ENCODE measurements at places on chromosomes 13 and 19.

DNA sequence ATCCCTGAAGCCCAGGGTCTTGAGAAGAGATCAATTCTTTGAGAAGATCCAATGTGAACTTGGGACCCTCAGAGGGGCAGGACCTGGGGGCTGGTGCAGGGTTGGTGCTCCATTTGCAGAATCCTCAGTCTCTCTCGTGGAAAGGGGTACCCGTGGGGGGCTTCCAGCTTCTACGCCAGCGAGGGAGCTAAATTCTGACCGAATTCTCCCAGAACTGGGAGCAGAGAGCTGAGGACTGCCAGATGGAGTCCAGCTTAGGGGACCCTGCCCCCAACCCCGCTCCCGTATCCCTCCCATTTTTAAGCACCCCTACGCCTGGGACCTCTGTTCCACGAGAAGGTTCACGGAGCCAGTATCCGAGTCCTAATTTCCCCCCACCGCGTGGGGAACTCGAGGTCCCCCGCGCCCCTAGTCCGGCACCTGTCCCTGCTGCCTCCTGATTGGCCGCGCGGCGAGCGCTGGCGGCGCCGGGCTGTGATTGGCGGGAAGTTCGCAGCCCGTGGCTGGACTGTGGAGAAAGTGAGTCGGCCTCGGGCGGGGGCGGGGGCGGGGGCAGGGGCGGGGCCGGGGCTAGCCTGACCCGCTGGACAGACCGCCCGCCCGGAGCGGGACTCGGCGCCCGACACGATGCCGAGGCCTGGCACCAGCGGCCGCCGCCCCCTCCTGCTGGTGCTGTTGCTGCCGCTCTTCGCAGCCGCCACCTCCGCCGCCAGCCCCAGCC is 4.4 kb upstream of the LTBP4 start:
- peak; percentile 64 for DNase-seq

DNA sequence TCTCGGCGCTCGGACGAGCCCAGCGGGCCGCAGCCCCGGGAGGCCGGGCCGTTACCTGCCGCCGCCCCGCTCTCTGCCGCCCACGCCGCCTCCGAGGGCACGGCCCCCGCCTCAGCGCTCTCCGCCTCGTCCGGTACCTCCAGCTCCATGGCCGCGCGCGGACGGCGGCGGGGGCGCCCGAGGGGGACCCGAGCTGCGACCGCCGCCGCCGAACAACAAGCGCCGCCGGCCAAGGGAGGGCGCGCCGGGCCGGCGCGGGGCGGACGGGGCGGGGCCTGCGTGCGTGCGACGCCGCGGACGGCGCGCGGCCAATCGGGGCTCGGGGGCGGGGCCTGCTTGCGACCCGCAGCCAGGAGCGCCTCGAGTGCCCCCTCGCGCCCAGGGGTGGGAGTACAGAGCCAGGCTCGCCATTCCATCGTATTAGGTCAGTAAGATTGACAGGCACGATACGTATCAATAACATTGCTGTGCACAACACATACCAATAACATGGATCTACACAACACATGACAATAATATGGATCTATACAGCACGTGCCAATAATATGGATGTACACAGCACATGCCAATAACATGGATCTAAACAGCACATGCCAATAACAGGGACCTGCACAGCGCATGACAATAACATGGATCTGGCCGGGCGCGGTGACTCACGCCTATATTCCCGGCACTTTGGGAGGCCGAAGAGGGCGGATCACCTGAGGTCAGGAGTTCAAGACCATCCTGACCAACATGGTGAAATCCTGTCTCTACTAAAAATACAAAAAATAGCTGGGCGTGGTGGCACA is at the start of gene PIP5K1C:
Gene PIP5K1C, minus strand, starts transcription at position 227 of the 791 bp plus-strand sequence. Its CDS starts 78 bp downstream, at position 149.
- DNase-seq: peak; percentile 98

GRCh38 chr13:85013006-85013405 is 786.2 kb downstream of the SLITRK6 start:
- no peak for DNase-seq

DNA sequence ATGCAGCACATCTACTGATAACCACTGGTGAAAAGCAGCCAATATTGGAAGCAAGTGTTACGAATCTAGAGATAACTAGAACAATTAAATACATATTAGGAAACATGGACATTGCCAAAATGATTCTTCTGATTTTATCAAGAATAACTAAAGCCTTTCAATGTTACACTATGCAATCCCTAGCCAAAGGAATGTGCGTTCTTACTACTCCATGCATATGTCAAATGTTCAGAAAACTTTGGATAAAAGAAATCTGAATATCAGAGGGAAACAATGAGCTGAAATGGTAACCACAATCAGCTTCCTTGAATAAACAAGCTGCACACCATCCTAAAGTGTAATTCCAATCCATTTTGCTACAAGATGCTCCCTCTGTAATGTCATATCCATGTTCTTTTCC is 951 bp upstream of the POSTN start:
- no peak for DNase-seq

DNA sequence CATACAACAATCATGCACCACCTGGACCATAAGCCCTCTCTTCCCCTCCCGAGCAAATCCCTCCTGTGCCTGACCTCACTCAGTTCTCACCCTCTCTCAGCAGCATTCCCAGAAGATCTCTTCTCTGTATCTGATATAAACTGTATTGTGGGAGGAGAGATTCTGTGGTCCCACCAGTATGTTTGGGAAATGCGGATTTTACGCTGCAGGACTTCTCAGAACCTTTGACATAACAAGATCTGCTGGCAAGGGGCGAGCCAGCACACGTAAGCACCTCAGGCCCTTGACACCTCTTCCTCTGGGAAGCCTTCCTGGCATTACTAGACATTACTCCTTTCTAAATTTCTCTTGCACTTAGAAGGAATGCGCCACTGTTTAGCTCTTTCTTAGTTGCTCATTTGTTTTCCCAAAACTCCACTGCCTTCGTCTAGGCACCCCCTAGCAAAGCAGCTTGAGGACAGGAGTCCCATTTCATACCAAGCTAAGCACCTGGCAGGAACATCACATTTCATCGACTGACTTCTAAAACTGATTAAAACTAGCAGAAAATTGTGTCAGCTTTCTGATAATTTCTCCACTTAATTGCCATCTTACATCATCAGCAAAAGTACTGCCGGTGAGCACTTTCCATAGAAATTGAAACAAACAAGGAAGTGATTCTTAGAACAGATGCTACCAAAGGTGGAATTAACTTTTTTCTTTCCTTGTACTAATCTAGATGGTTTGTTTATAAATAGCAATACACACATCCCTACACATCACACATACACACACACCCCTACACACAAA is 63.2 kb downstream of the CCDC70 start:
- DNase-seq: no peak

DNA sequence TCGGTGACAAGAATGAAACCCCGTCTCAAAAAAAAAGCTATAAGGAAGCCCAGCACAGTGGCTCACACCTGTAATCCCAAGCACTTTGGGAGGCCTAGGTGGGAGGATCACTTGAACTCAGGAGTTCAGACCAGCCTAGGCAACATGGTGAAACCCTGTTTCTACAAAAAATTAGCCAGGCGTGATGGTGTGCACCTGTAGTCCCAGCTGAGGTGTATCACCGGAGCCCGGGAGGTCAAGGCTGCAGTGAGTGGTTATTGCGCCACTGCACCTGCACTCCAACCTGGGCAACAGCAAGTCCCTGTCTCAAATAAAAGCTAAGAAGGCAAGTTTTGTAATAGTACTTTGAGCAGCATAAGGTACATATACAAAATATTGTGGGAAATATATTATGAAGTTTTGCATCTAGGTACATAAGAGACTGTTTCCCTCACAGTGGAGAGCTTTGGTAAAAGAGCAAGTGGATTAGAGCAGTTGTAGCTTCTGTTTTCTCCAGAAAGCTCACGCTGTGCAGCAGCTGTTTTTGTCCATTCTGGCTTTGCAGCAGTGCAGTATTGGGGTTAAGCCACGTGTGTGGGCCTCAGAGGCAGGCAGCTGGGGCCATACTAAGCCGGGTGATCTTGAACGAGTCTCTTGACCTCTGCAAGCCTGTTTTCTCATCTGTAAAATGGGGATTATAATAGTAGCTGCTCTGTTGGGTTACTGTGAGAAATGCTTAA is 35.4 kb downstream of the ARHGAP35 start:
- DNase-seq: peak; percentile 26

GRCh38 chr13:113839536-113840204 is 24.2 kb downstream of the GAS6 start:
- no peak for DNase-seq

DNA sequence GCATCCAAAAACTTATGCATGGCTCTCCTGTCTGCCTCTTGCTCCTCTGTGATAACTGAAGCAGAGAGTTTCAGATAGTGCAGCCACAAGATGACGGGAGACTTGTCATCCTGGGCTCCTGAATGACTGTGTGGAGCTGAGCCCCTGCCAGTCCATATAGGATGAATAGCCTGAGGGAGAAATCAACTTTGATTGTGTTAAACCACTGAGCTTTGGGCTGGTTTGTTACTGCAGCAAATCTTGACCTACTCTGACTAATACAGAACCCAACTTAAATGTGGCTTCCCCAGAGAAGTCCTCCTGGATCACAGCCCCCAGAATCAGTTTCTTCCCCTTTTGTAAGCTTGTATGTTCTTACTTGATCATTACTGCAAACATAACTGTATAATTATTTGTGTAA is 11.2 kb upstream of the ATG4D start:
- DNase-seq: no peak

DNA sequence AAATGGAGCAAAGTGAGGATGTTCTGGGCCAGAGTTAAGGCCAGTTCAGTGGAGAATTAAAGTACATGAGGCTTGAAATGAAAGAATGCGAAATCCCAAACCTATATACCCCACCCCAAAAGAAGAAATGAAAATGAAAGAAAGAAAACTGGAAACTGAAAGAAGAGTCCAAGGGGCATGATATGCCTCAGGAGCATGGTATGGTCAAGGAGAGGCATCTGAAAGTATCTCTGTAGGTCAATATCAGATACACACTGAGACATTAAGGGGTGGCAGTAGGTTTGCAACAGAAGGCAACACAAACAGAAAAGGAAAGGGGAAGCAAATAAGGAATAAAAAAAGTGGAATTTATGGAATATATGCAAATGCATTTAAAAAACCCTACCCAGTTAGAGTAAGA is 166.5 kb downstream of the COG6 start:
- no peak for DNase-seq

GRCh38 chr19:50639121-50640112 is at the start of gene SYT3:
SYT3 (minus strand) TSS chr19:50639881; CDS start chr19:50637411, 2,470 bp downstream.
- peak; percentile 77 for DNase-seq

DNA sequence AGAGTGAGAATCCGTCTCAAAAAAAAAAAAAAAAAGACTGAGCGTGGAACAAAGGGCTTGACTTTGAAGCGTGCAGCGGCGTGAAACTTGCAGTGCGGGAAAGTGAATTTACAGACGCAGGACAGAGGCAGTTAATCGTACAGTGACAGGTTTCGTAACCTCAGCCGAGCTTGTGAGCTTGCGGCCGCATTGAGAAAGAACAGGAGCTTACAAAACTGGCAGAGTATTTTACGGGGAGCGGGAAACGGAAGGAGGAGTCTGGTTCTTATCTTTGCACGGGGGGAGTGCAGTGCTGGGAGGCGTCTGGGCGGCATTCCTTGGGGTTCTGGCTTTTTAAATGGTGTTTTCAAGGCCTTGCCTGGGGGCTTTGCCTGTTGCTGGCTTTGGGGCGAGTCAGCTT is 6.0 kb upstream of the BSG start:
- no peak for DNase-seq

DNA sequence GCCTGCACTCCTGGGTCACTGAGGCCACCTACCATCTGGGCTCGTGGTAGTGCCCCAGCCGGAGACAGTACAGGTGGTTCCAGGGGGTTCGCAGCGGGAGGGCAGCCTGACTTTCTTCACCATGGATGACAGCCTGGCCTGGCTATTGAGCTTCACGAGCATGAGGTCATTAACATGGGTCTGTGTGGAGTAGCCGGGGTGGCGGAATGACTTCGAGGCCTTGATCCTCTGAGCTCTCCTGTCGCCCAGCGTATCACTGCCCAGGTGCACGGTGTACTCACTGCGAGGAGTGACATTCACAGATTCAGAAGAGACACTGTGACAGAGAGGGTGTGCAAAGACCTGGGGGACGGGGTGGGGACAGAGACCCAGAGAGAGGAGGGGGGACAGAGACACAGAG is 3.5 kb downstream of the KLK7 start:
- DNase-seq: no peak

- DNase-seq: peak; percentile 81
Measured at GRCh38 chr19:46426506-46427162, 2.1 kb downstream of the PNMA8C start.

DNA sequence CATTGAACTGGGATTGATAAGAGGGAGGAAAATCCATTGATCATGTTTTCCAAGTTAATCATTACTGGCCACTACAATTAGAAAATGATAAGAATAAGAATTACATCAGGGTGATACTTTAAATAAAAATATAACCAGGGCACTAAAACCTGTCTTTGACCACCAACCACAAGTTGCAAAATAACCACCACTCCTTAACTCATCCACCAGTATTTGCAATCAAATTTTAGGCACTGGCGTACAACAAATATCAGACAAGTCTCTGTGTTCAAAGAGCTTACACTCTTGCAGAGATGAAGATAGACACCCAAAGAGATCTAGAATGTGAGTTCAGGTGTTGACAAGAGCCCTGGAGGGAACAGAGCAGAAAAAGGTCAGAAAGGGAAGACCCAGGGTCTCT is 514 bp downstream of the CEACAM3 start:
- no peak for DNase-seq

GRCh38 chr19:49880162-49880869 is 2.8 kb downstream of the TBC1D17 start:
- no peak for DNase-seq

DNA sequence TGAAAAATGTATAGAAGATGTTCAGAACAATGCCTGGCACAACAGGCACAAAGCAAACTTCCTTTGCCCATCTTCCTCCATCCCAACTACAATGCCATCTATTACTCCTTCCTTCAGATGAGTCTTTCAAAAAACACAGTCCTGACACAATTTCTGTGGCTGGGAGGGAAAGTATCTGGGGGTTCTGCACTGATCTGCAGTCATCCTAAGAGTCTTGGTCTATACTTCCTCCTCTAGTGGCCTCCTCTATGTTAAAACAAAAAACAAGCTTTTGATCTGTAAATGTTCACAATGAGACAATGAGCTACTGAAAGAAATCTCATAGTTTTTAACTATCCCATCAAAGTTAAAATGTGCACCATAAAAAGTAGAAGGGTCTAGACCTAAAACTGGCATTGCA is 44.8 kb downstream of the USP12 start:
- no peak for DNase-seq

DNA sequence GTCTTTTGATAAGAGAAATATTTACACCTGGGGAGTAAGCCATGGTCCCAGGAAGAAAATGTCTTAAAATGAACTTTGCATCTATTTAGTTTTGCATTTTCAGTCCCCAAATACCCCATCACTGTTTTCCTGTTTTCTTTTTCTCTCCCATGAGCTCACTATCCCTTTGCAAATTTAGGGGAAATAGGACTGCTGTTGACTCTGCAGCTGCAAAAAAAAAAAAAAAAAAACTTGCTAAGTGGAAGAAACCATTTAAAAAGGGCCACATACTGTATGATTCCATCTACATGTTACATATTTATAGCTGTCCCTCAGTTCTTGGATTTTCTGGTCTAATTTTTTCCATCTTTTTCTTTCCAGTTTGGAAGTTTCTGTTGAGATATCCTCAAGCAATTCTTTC is 98.2 kb upstream of the SERP2 start:
- DNase-seq: no peak

GRCh38 chr13:18936104-18936503 is 245.5 kb downstream of the TUBA3C start:
- no peak for DNase-seq
